ENCODE measurements at places on chromosomes 1 and 21. TPM values are rescaled to one million over a fixed set of nuclear protein-coding genes. Genes with fewer than 3 reads are reported as not detected.

GRCh38 chr1:224809613-224810012, 119.9 kb upstream of the DNAH14 start:
- H3K27me3 ChIP-seq, result no peaks in the 10 kb centered on the region
- no peak overlapping the region for H3K4me3 ChIP-seq
- H3K27ac ChIP-seq, result no peak overlapping the region
- no peaks in the 10 kb centered on the region for H3K4me1 ChIP-seq

DNA sequence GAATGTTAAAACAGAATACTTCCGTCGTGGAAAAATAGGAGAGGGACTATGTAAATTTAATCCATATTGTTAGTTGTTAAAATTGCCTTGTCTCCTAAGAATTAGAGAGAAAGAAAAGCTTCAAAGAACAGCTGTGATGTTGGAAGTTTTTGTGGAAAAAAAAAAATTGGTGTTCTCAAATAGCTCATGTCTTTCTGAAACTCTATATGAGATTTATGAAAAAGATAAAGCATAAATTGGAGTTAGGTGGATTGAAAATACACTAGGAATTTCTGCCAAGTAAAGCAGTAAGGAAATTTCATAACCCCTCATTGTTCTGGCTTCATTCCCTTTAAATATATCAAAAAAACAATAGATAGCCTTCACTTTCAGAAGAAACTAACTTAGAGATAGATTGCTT, 274.0 kb upstream of the ADAMTS5 start:
- H3K27ac ChIP-seq, result no peak overlapping the region
- no peaks in the 10 kb centered on the region for H3K36me3 ChIP-seq
- no peaks in the 10 kb centered on the region for H3K27me3 ChIP-seq

DNA sequence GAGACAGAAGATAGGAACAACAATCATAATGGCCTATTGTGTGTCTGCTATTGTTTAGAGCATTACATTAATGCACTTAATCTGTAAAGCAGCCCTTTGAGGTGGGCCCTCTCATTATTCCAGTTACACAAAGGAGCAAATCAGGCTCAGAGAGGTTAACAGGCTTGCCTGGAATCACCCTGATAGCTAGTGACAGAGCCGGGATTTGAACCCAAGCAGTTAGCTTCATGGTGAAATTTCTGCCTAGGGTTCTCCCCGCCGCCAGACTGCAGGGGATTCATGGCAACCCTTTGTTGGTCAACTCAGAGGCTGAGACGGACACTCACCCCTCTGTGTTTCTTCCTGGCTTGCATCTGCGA, 7.1 kb downstream of the HEYL start:
- no peak for DNase-seq
- no peaks in the 10 kb centered on the region for H3K36me3 ChIP-seq
- no peaks in the 10 kb centered on the region for H3K27me3 ChIP-seq
- H3K4me3 ChIP-seq, result no peak overlapping the region
- no peak overlapping the region for H3K27ac ChIP-seq
- H3K4me1 ChIP-seq, result no peaks in the 10 kb centered on the region

DNA sequence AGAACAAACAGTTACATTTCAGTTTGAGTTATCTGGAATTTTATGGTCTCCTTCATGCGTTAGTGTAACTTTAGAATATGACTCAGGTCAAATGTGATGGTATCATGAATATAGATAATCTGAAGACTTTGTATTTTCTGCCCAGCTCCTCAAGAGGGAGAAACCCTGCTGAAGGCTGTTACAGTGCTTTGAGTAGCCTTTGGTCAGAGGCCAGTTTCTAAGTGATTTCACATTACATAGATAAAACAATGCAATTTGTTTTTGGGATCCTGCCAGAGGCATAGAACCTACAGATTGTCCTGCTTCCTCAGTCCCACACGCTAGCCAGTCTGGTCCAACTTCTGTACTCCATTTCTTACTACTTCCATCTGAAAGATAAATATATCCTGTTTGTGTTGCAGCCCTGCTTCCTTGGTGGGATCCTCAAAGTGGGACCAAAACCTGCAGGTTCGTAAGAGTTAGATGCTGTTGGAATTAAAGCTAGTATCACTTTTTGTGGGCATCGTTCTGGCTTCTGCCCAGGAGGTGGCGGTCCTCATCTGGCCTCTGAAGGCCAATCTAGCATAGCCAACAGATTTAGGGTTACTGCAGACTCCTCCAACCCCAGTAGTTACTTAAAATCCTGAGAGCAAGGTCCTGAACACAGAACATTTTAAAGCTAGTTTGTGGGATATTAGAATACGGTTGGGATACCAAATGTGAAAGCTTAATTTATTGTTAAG, 645.8 kb upstream of the USP24 start:
- peaks cover 3% of the 10 kb centered on the region for H3K27me3 ChIP-seq
- H3K4me1 ChIP-seq, result no peaks in the 10 kb centered on the region
- H3K4me3 ChIP-seq, result no peak overlapping the region
- H3K27ac ChIP-seq, result no peak overlapping the region
- no peaks in the 10 kb centered on the region for H3K36me3 ChIP-seq

DNA sequence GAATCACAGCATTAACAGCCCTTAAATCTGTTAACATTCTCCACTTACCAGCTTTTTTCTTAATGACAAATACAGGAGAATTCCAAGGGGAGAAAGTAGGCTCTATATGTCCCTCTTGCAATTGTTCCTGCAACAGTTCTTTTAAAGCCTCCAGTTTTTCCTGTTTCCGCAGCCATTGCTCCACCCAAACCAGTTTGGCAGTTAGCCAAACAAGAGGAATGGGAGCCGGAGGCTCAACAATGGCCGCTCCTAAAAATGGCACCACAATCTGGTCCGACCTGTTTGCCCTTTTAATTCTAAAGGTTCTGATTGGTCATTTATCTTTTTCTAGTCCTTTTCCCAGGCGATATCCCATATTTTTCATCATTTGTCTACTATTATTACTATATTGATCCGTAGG, 14.0 kb upstream of the L1TD1 start:
- H3K4me1 ChIP-seq, result no peaks in the 10 kb centered on the region
- no peaks in the 10 kb centered on the region for H3K27me3 ChIP-seq
- DNase-seq, result no peak

- DNase-seq, result no peak
- H3K4me1 ChIP-seq, result no peaks in the 10 kb centered on the region
- H3K27ac ChIP-seq, result no peak overlapping the region
- H3K4me3 ChIP-seq, result no peak overlapping the region
- no peaks in the 10 kb centered on the region for H3K27me3 ChIP-seq
- H3K36me3 ChIP-seq, result no peaks in the 10 kb centered on the region
Observed at GRCh38 chr1:219422811-219423598, 189.9 kb downstream of the ZC3H11B start.

DNA sequence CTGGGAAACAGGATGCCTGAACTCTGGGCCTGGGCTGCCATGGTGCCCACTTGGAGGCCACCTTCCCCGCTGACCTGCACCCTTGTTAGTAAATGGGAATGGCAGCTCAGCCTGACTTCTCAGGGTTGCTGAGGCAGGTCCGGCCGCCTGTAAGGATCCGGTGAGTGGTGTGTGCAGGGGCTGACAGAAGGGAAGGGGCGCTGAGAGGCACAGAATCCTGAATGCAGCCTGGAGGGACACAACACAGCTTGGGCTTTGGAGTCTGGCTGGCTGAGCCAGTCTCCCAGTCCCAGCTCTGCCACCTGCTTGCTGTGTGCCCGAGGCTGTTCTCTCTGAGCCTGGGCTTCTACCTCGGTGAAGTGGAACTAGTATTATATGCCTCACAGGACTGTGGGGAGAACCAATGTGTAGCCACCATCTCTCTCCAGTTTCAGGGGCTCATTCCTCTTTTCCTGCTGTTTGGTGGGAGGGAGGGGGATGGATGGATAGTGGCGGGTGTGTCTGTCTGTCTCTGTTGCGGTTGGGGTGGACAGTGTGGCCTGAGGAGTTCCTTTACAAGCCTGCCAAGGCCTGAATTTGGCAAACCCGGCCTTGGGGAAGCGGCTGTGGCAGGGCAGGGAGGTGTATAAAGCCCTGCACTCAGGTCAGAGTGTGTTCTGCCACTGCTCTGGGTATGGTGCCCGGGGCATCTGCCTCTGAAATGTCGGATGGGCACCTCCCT, 18.0 kb downstream of the ADORA1 start:
- no peak overlapping the region for H3K4me3 ChIP-seq
- no peaks in the 10 kb centered on the region for H3K36me3 ChIP-seq
- H3K27ac ChIP-seq, result no peak overlapping the region
- DNase-seq, result no peak
- H3K27me3 ChIP-seq, result no peaks in the 10 kb centered on the region

- no peaks in the 10 kb centered on the region for H3K4me1 ChIP-seq
- no peaks in the 10 kb centered on the region for H3K27me3 ChIP-seq
- H3K36me3 ChIP-seq, result peaks cover 17% of the 10 kb centered on the region
- no peak overlapping the region for H3K4me3 ChIP-seq
Observed at GRCh38 chr1:21754583-21754982, 28.4 kb downstream of the USP48 start.

DNA sequence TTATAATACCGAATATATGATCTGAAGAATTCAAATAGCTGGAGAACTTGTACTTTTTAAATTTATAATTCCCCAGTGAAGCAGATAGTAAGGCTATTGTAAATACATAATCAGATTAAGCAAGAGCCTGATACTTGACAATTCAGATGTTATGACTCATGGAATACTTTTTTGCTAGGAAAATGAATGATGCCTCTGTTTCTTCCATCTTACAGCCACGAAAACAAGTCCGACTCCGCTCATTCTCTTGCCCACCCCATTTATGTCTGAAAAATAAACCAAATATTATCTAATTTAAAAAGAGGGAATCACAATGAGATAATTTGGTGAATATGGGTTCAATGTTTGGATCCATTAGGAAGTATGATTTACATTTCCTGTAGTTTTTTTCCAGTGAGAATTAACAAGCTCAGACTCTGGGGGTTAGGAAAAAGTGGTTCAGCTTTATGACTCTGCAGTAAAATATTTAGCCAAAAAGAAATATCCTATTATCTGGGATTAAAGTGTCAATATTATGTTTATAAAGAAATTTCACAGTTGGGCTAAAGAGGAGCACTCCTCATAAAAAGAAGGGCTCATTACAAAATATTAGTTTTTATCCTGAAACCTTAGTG, 50.4 kb upstream of the DAB1 start:
- H3K4me3 ChIP-seq, result no peak overlapping the region
- no peaks in the 10 kb centered on the region for H3K4me1 ChIP-seq
- no peaks in the 10 kb centered on the region for H3K36me3 ChIP-seq
- H3K27ac ChIP-seq, result no peak overlapping the region

- no peak overlapping the region for H3K4me3 ChIP-seq
- no peak overlapping the region for H3K27ac ChIP-seq
- no peaks in the 10 kb centered on the region for H3K4me1 ChIP-seq
- H3K27me3 ChIP-seq, result no peaks in the 10 kb centered on the region
- no peak for DNase-seq
- no peaks in the 10 kb centered on the region for H3K36me3 ChIP-seq
Observed at GRCh38 chr21:29219165-29219770, 79.5 kb upstream of the BACH1 start.

GRCh38 chr1:172105230-172105629, 263.9 kb downstream of the DNM3 start:
- no peak overlapping the region for H3K27ac ChIP-seq
- DNase-seq, result no peak
- H3K4me1 ChIP-seq, result no peaks in the 10 kb centered on the region
- H3K27me3 ChIP-seq, result no peaks in the 10 kb centered on the region
- no peaks in the 10 kb centered on the region for H3K36me3 ChIP-seq

DNA sequence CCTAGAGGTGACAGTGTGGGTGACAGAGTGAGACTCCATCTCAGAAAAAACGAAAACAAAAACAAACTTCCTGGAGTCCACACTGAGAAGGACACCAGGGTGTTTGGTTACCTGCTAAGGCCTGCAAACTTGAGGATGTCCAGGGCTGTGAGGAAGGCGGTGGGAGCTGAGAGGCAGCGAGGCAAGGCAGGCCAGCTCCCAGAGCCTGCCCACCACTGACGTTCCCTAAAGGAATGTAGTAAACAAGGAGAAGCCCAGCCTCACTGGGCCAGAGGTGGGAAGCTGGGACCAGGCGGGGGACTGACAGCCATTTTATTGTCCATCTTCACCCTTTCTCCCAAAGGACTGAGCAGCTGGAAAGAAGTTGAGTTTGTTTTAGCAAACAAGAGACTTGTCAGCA, 24.1 kb downstream of the SHISA4 start:
- no peak for DNase-seq
- H3K27ac ChIP-seq, result no peak overlapping the region
- H3K36me3 ChIP-seq, result no peaks in the 10 kb centered on the region
- no peak overlapping the region for H3K4me3 ChIP-seq

- no peak overlapping the region for H3K27ac ChIP-seq
- DNase-seq, result no peak
- H3K4me3 ChIP-seq, result no peak overlapping the region
- H3K27me3 ChIP-seq, result no peaks in the 10 kb centered on the region
Observed at GRCh38 chr1:161498646-161499045, 6.6 kb upstream of the FCGR2A start.

DNA sequence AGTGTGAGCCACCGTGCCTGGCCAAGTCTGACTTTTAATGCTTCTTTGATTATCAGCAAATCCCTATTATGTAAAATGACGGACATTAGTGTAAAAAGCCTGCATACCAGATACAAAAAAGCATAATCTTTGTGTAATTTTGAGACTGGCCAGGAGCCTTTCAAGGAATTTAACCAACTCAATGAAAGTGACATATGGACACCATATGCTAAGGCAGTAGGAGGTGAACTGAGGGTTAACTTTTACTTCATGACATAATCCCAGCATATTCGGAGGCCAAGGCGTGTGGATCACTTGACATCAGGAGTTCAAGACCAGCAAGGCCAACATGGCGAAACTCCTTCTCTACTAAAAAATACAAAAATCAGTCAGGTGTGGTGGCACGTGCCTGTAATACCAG, 94.6 kb downstream of the EIF4G3 start:
- no peak overlapping the region for H3K4me3 ChIP-seq
- no peaks in the 10 kb centered on the region for H3K27me3 ChIP-seq
- H3K27ac ChIP-seq, result no peak overlapping the region
- peaks cover 8% of the 10 kb centered on the region for H3K4me1 ChIP-seq

DNA sequence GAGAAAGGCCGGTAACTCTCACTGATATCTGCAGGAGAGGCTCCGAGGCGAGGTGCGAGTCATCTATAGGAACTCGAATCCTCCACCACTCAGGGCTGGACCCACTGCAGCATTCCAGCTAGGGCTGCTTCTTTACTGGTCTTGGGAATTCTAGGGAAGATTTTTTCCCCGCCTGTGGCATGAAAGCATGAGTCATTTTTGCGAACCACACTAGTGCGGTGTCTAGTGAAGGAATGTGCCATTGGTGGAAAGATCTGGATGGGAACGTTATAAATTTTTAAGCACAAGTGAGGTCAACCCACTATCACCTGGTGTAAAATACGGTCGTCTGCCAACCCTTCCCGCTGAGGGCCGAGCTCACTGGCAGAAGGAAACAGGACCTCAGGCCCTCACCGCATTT, 49.7 kb downstream of the SYF2 start:
- H3K27me3 ChIP-seq, result no peaks in the 10 kb centered on the region
- no peaks in the 10 kb centered on the region for H3K36me3 ChIP-seq
- peaks cover 6% of the 10 kb centered on the region for H3K4me1 ChIP-seq
- no peak overlapping the region for H3K4me3 ChIP-seq

SPRR5 gene
- not detected for total RNA-seq

NDUFS2 gene
- 82.7 TPM for total RNA-seq

LCE1E gene
- not detected for total RNA-seq
